ENCODE measurements at places on chromosomes 2 and 18.

DNA sequence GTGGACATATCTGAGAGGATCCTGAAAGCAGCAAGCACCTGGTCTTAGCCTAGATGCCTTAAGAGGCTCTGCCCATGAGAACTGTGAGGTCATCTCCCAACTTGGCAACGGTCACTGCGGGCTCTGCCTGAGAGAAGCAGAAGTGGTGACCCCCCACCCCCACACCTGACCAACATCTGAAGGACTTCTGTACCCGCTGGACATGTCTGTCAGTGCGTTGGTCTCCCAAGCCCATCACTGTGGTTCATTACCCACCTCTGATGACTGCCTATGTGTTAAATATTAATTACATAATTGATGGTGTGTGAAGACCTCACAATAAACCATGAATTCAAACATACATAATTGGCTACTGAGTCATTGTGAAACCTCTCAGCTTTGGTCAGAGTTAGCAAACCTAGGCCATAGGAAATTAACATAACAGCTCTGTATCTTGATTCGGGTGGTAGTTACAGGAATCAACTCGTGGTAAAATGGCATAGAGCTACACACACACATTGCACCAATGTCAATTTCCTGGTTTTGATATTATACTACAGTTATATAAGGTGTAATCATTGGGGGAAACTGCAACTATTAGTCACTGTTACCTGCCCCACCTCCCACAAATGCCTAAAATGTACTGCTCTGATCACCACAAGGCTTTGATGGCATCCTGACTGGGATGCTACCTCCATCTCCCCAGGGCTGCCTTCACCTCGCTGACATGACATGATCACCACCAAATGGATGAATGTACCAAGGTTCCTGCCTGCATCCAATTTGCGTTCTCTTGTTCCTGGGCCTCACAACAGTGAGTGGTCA is 4.3 kb upstream of the GALNT1 start:
- no peak for DNase-seq

DNA sequence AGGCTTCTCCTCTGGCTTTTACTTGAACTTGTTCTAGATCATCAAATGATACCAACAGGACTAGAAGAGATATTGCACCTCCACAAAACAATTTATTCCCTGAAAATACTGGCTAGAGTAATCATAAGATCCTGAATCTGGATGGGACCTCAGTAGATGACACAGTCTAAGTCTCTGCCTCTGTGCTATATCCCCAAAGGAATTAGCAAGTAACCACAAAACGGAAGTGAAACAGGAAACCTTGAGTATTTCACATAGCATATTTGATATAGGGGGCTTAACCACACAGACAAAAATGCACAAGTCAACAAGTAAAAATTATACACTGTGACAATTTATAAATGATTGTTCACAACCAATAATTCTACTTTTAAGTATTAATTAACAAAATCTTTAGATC is 456.9 kb upstream of the TNP1 start:
- DNase-seq: no peak

- no peak for DNase-seq
Observed at GRCh38 chr2:241068942-241069810, 32.9 kb downstream of the MTERF4 start.

DNA sequence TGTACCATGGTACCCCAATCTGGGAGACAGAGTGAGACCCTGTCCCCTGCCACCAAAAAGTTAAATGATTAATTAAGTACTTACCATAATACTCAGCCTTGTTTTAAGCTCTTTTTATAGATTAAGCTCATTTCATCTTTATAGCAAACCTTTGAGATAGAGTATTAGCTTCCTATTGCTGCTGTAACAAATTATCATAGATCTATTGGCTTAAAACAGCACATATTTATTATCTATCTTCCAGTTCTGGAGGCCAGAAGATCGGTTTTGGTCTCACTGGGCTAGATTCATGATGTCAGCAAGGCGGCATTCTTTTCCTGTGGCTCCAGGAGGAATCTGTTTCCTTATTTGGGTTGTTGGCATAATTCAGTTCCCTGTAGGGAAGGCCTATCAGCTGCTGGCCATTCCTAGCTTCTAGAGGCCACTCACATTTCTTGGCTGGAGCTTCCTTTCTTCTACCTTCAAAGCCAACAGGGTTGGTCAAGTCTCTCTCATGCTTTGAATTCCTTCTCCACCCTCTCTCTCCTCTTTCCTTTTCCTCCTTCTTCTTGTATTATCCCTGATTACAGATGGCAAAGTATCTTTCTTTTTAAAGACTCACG is 13.7 kb upstream of the GREB1 start:
- DNase-seq: no peak
